ENCODE measurements at places on chromosomes 7 and 10.

GRCh38 chr7:120717166-120717565 is 140.8 kb downstream of the TSPAN12 start:
- DNase-seq, result no peak

GRCh38 chr10:82888809-82889455 is 1013.9 kb downstream of the NRG3 start:
- DNase-seq, result no peak

DNA sequence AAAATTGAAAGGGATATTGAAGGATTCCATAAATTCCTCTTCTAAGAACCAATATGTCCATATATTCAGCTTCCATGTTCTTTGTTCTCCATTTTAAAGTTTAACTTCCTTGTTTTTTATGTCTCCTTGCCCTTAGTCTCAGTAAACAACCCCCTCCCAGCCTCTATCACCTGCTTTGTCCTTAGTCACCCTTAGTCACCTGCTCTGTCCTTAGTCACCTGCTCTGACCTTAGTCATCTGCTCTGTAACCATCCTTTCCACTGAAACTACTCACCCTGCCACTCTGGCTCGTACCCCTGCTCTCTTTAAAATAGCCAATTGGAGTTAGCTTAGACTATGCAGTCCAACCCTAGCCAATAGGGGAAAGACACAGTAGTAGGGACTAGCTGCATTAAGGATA is 136.2 kb upstream of the TMEM106B start:
- DNase-seq, result no peak

DNA sequence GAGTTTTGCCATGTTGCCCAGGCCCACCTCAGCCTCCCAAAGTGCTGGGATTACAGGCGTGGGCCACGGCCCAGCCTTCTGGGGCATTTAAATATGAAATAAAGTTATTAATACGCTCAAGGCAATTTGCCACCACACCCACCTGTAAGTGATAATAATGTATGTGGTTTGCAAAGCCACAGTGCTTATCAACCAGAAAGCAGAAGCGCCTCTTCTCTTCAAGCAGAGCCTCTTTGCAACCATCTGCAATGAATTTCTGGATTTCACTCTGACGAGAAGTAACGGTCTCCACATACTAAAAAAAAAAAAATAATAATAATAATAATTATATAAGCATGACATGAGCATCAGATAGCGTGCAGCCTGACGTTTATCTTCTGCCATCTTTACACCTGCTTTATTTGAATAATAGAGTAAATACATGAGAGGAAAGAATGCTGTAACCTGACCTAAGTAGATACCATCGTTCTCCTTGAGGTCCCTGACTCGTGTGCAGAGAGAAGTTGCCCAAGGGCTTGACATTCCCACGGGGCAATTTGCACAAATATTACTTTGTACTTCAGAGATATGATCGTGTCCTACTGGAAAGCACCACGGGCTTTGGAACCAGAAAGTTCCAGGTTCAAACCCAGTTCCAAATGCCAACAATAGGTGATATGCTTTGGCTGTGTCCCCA is 34.0 kb downstream of the BRI3 start:
- no peak for DNase-seq

DNA sequence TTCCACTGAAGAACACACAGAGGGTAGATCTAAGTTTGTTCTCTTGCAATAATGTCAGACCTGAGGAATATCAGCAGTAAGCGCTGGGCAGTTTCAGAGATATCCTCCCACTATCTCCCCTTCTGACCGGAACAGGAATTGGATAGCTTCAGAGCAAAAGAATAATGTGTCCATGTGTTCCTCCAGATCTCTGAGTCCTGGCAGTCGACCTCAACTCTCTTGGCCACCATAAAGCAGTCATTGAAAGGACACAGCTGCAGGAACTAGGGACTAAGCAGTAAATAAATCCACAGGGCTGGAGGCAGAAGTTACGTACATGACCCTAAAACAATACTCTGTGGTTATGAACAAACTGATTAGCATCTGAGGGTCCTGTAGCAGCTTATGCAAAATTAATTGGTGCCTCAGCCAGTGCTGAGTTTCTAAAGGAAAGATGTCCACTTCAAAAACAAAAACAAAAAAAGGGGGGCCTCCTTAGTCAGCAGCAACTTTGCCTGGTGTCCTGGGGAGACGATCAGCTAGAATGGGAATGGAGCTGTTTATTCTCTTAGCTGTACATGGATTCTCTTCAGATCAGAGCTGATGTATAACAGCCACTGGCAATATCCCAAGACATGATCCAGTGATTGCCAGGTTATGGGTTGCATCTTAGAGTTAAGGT is 6.4 kb upstream of the PRTFDC1 start:
- DNase-seq, result no peak

All from MM.1S (cell line).